Activated CD4-positive, alpha-beta T cell treated with anti-CD3 and anti-CD28 coated beads for 1 hour (primary cell): ENCODE measurements at places on chromosomes 12 and 14.

DNA sequence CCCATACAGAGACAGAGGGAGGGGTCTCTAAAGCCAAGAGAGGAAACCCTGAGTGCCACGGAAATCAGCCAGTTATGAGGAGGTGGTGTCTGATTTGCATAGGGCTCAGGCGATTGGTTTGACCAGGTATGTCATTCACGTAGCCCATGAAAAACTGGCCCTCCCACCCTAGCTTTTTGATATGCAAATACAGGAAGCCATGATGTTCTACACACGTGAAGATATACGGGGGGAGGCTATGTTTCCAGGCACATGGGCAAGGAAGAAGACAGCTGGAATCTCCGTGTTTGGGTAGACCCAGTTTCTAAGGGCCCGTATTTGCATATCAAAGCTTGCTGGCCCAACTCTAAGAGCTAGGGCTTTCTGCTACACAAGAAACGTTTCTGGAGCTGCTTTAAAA, 717.8 kb upstream of the SEL1L start:
- DNase-seq, result no peak

- DNase-seq, result no peak
Measured at GRCh38 chr12:40646911-40647310, 45.3 kb upstream of the CNTN1 start.

DNA sequence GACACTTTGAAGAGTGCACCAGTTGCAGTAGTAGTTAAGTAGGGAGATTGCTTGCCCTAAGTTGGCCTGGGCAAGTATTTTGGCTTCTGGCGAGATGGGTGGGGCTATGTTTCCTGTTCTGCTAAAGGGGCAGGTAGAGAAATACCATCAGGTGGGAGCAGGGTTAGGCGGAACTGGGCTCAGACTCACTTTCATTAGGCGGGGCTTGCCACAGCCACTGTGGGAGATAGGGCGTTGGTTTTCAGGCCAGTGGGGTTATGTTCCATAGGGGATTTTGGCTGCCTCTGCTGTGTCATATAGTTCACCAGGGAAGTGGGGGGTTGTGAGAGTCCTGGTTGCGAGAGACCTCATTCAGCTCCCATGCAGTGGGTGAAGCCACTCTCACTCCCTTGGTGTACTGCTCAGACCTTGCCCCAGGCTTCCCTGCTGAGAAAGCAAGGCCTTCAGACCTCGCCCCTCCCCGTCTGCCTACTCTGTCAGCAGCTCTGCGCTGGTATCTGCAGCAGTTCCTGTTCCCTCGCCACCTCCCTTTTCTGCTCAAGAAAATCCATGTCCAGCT, 43.3 kb downstream of the AEBP2 start:
- DNase-seq, result peak; percentile 12

- no peak for DNase-seq
Measured at GRCh38 chr12:75694534-75695268, 183.3 kb upstream of the KRR1 start.

GRCh38 chr14:95113476-95113875, 43.9 kb downstream of the DICER1 start:
- DNase-seq, result no peak
